ENCODE measurements at places on chromosomes 12 and 14.

GRCh38 chr14:103517174-103517566 is 5.5 kb downstream of the CKB start:
- peaks cover 30% of the 10 kb centered on the region for H3K4me1 ChIP-seq
- no peak for DNase-seq
- H3K27ac ChIP-seq = no peak overlapping the region
- H3K4me3 ChIP-seq = no peak overlapping the region
- no peaks in the 10 kb centered on the region for H3K27me3 ChIP-seq

DNA sequence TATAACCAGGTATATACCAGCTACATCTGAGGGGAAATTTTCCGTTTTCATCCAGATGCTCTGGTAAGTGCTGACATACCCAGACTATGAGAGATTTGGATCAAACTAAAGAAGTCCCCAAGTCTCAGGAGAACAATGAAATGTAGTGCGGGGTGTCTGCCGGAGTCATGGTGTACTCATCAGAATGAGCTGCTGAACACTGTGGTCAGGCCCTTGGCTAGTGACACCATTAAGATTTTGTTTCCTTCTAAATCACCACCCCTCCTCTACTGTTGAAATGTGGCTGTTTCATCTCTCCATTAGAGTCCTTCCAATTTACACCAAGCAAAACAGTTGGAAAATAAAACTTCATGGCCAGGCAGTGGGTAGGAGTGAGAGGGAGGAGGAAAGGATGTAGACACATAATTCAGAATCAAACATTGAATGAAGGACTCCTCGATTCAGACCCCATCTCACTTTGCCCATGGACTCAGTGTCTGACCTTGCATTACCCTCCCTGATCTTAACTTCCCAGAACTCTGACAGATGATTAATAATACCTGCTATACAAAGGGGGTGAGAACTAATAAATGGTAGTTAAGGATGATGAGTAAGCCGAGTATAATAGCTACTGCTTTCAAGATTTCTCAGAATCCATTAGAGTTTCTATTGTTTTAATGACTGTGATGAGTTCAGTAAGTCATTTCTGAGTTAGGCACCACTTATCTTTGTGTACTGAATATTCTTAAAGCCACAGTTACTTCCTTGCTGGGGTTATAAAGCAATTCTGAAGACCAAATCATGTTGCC is 127.4 kb downstream of the CRADD start:
- no peaks in the 10 kb centered on the region for H3K27me3 ChIP-seq
- no peaks in the 10 kb centered on the region for H3K36me3 ChIP-seq
- H3K4me3 ChIP-seq = no peak overlapping the region
- no peak overlapping the region for H3K27ac ChIP-seq
- DNase-seq = no peak
- H3K4me1 ChIP-seq = peaks cover 35% of the 10 kb centered on the region

- DNase-seq = no peak
- no peaks in the 10 kb centered on the region for H3K36me3 ChIP-seq
- peaks cover 10% of the 10 kb centered on the region for H3K4me1 ChIP-seq
- no peak overlapping the region for H3K27ac ChIP-seq
- H3K4me3 ChIP-seq = no peak overlapping the region
- H3K27me3 ChIP-seq = no peaks in the 10 kb centered on the region
Observed at GRCh38 chr14:68157971-68158371, 338.4 kb downstream of the RAD51B start.

DNA sequence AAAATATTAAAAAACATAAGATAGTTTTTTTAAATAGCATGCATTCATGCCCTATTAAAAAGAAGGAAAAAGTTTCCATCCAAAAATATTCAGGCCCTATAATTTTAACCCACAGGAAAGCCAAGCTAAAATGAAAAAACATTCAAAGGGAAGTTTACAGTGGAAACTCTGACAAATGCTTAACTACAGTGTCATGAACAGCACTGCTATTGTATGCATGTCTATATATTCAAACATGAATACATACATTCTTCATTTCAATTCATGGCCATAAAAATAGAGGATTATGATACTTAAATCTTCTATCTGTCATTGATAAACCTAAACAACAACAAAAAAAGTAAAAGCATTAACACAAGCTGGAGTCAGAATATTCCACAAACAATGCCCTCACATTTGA is 67.4 kb downstream of the PPP2R5E start:
- DNase-seq = no peak
- no peaks in the 10 kb centered on the region for H3K27me3 ChIP-seq
- peaks cover 39% of the 10 kb centered on the region for H3K4me1 ChIP-seq
- no peaks in the 10 kb centered on the region for H3K36me3 ChIP-seq
- H3K4me3 ChIP-seq = no peak overlapping the region

GRCh38 chr12:130429656-130430505 is 92.2 kb downstream of the PIWIL1 start:
- no peak for DNase-seq
- H3K27me3 ChIP-seq = peaks cover 84% of the 10 kb centered on the region
- no peak overlapping the region for H3K4me3 ChIP-seq

GRCh38 chr12:42482748-42483520 is 106.6 kb downstream of the PRICKLE1 start:
- no peaks in the 10 kb centered on the region for H3K36me3 ChIP-seq
- no peaks in the 10 kb centered on the region for H3K27me3 ChIP-seq
- H3K4me3 ChIP-seq = peak overlapping the region; percentile 57
- H3K4me1 ChIP-seq = peaks cover 9% of the 10 kb centered on the region
- peak; percentile 87 for DNase-seq
- no peak overlapping the region for H3K27ac ChIP-seq

DNA sequence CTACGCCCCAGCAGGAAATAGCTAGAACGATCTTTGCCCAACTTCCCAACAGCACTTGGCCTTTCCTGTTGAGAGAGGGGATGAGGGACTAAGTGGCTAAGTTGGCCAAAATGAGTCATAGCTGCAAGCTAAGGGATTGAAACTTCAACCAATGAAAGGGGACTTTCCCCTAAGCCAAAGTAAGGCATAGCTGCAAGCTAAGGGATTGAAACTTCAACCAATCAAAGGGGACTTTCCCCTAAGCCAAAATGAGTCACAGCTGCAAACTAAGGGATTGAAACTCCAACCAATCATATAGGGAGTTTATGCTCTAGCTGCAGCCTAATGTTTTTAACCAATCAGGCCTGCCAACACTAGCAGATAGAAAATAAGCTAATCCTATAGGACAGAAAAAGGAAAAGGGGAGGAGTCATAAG is 100.5 kb upstream of the SSTR1 start:
- no peak overlapping the region for H3K27ac ChIP-seq
- H3K4me1 ChIP-seq = no peaks in the 10 kb centered on the region
- no peaks in the 10 kb centered on the region for H3K27me3 ChIP-seq
- DNase-seq = no peak

- no peak overlapping the region for H3K27ac ChIP-seq
- no peak overlapping the region for H3K4me3 ChIP-seq
- no peak for DNase-seq
- no peaks in the 10 kb centered on the region for H3K36me3 ChIP-seq
- no peaks in the 10 kb centered on the region for H3K4me1 ChIP-seq
- H3K27me3 ChIP-seq = no peaks in the 10 kb centered on the region
Observed at GRCh38 chr12:112826011-112826410, 34.5 kb downstream of the RPH3A start.

DNA sequence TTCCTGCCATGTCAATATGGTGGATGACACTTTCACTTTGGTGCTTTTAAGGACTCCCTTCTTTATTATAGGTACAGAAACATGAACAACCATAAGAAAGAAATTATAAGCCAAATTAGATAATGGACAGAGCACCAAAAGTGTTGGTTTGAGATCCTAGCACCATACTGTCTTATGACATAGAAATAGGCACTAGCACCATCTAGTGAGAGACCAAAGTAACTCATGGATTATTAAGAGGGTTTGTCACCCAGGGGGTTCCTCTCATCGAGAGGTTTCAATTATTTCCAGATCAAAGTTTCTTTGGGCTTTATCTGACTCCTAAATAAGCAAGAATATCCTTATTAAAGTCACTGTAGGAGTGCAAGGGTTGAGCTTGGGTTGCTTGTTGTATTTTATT is 153.0 kb upstream of the DIO2 start:
- peak; percentile 0 for DNase-seq
- H3K27ac ChIP-seq = no peak overlapping the region
- no peaks in the 10 kb centered on the region for H3K4me1 ChIP-seq
- H3K36me3 ChIP-seq = no peaks in the 10 kb centered on the region
- H3K27me3 ChIP-seq = no peaks in the 10 kb centered on the region
- H3K4me3 ChIP-seq = no peak overlapping the region

DNA sequence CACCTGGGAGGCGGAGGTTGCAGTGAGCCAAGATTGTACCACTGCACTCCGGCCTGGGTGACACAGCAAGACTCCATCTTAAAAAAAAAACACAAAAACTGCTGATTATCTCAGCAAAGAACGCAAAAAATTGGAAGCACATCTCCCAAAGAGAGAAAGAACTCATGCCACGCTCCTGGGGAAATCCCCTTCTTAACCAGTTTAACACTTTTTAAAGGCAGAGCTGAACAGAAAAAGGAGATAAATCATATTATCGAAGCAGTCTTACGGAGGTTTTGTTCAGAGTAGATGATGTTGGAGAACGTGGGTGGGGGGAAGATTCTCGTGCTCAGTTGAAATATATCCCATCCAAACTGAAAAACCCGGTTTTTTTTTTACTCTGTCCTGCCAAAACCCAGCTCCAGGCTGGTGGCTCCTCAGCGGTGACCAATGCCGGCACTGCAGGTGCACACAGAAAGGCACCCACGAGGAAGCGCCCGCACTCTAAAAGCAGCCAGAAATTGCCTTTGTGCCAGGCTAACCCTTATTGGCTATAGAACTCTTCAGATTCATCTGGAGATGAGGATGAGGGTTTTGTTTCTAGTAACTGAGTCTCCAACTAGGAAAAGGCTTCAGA is 100.2 kb upstream of the PARP11 start:
- no peak overlapping the region for H3K27ac ChIP-seq
- H3K4me3 ChIP-seq = no peak overlapping the region
- no peaks in the 10 kb centered on the region for H3K36me3 ChIP-seq
- no peak for DNase-seq

GRCh38 chr12:6189028-6189427 is 11.2 kb upstream of the CD9 start:
- DNase-seq = no peak
- peaks cover 25% of the 10 kb centered on the region for H3K27me3 ChIP-seq
- H3K4me1 ChIP-seq = 0 out of 2 replicates have a peak, but pooled peaks cover 3% of the 10 kb centered on the region
- no peaks in the 10 kb centered on the region for H3K36me3 ChIP-seq
- H3K27ac ChIP-seq = no peak overlapping the region

DNA sequence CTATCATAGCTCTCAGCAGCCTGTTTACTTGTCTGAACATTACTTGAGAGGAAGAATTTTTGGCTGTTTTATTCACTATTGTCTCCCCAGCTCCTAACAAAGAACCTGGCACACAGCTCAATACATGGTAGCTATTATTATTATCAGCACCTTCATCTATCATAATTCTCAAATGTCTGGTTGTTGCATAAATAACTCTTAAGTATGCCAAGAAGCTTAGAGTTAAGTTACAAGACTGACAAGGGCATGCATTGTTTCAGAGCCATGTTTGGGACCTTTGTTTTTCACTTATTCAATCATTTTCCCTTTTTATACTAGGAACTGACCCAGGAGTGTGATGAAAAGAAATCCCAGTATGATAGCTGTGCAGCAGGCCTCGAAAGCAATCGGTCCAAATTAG is 77.5 kb upstream of the ATP2A2 start:
- H3K36me3 ChIP-seq = no peaks in the 10 kb centered on the region
- no peaks in the 10 kb centered on the region for H3K27me3 ChIP-seq
- H3K4me3 ChIP-seq = no peak overlapping the region
- no peak overlapping the region for H3K27ac ChIP-seq
- DNase-seq = no peak

DNA sequence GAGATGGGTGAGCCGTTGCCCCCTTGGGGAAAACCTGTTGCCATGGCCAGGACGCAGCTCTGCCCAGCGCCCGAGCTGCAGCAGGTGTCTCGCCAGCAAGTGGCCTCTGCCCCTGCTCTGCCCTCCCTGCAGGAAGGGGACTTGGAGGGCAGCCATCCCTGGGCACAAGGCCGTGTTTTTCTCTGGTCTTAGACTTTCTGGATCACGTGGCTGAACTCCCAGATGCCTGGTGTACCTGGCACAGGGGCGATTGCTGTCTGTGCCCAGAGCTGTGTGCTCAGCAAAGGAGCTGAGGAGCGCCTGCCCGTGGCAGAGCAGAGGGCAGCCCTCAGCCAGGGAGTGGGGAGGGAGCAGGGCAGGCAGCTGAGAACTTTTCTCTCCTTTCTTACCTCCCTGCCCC is 38.0 kb downstream of the TMEM63C start:
- no peaks in the 10 kb centered on the region for H3K27me3 ChIP-seq
- H3K27ac ChIP-seq = no peak overlapping the region
- H3K4me3 ChIP-seq = no peak overlapping the region
- H3K4me1 ChIP-seq = peaks cover 4% of the 10 kb centered on the region
- H3K36me3 ChIP-seq = no peaks in the 10 kb centered on the region

DNA sequence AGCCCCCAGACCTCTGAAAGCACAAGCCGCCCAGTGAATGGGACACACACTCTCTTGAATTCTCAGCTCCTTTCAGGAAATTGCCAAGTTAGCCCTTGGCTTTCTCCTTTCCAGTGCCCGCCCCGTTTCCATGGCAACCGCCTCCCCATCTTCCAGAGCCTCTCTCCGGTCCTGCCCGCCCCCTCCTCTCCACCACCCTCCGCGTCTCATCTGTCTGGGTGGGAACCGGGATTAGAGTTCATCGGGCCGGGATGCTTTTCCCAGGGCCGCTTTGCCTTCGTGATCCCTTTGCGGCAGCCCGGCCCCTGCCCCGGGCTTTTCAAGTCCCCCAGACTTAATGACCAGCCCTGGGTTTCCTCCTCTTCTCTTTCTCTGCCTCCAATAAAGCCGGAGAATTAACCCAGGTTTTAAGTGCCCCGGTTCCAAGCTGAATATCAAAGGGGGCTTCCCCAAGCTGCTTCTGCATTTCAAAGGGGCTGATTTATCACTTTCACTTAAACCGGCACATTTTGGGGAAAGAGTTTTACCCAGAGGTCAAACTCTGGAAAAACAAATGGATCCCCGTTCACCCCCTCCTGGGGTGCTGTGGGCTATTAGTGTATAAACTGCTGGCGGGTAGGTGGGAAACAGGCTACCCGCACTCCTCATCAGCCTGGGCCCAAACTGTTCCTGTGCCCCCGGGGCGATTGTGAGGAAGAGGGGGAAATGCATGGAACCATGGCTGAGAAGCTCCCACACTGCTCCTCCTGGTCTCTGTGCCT is 101.7 kb downstream of the ZFP36L1 start:
- H3K27ac ChIP-seq = no peak overlapping the region
- no peaks in the 10 kb centered on the region for H3K27me3 ChIP-seq

DNA sequence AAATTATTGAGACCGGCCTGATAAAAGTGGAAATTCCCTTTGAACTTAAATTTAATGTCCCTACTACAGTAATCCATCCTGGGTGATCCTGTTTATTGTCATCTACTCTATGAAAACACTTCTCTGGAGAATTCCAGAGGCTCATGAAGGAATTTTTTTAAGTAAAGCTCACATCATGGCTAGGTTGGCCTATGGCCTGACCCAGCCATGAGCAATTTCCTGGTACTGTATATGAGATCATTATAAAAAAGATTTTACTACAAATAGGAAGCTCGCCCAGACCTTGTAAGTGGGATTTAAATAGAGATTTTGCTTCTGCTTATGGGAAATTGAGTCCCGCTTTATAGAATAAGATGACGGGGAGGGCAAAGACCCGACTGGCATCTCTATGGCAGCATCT is 215.5 kb downstream of the DPF3 start:
- H3K27me3 ChIP-seq = no peaks in the 10 kb centered on the region
- no peaks in the 10 kb centered on the region for H3K4me1 ChIP-seq
- DNase-seq = no peak
- H3K4me3 ChIP-seq = no peak overlapping the region
- H3K36me3 ChIP-seq = no peaks in the 10 kb centered on the region
- no peak overlapping the region for H3K27ac ChIP-seq

Data from K562 (cell line).